GM20000 (cell line): ENCODE measurements at places on chromosomes 7 and 10.

GRCh38 chr7:45224832-45225231, 67.2 kb downstream of the RAMP3 start:
- DNase-seq: no peak

- no peak for DNase-seq
These were observed 242.2 kb downstream of the ARL4A start for GRCh38 chr7:12929476-12930140.

- no peak for DNase-seq
These were observed 337.2 kb upstream of the LRGUK start for GRCh38 chr7:133789974-133790373.

- peak; percentile 34 for DNase-seq
These were observed 36.3 kb upstream of the TOMM7 start for GRCh38 chr7:22858640-22859561.

DNA sequence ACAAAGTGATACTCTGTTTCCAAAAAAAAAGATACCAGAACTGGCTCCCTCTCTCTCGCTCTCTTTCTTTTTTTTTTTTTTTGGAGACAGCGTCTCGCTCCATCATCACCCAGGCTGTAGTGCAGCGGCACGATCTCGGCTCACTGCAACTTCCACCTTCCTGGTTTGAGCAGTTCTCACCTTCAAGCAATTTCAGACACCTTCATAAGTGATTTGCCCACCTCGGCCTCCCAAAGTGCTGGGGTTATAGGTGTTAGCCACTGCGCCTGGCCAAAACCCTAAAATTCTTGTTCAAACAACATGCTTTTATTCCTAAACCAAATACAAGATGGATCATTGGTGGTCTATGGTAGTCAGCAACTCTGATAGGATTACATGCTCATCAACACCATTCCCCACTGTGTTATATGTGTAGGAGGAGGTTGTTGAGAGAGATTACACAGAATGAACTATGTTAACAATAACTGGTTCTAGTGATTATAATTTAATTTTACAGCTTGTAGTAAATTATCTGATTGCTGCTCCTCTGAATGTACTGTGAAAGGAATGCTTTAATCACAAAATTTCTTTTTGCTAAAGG, 15.5 kb downstream of the ACBD5 start:
- DNase-seq: no peak

DNA sequence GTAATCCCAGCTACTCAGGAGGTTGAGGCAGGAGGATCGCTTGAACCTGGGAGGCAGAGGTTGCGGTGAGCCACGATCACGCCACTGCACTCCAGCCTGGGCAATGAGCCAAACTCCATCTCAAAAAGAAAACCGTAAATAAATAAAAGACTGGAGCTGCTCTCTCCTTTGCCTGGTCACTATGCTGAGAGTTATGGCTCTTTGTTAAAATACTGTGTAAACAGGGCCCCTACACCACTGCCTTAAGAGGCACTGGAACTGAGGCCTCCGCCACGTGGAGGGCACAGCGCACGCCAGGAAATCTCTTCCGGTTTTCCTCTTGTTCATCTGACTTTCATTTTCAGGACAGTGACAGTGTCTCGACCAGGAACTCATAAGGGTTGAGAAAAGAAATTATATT, 123.3 kb downstream of the PAXIP1 start:
- DNase-seq: no peak

DNA sequence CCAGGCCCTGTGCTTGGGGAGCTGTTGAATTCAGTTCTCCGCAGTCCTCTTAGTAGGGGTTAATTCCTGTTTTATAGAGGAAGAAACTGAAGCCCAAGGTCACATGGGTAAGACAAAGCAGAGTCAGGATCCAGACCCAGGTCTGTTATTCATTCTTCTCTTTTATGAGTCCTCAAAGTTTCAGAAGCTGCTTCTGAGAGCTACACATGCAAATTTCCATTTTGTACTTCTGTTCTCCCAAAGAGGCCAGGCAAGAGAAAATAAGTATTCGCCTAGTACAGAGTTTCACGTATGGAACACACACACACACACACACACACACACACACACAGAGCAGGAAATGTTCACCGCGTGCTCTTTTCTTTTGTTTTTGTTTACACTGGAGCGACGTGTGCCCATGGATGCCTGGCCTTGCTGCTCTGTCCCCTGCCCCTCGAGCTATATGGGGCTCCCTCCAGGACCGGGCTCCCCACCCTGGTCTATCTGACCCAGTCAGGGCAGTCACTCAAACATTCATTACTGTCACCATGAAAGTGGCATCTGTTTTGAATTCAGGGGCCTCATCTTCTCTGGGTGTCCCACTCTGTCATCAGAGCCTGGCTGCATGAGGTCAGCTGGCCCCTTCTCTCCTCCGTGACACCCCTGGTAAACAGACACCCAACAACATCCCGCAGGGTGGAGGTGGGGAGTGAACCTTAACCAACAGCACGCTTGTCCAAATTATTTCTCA, 84.4 kb downstream of the TNS3 start:
- peak; percentile 62 for DNase-seq

- DNase-seq: no peak
These were observed 29.1 kb downstream of the MCU start for GRCh38 chr10:72720814-72721660.

DNA sequence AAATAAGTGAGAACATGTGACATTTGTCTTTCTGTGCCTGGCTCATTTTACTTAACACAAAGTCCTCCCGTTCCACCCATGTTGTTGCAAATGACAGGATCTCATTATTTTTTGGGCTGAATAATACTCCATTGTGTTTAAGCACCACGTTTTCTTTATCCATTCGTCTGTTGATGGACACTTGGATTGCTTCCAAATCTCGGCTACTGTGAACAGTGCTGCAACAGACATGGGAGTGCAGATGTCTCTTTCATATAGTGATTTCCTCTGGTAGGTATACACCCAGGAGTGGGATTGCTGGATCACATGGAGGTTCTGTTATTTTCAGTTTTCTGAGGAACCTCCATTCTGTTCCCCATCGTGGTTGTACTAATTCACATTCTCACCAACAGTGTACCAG, 264.4 kb upstream of the GALNT17 start:
- no peak for DNase-seq

DNA sequence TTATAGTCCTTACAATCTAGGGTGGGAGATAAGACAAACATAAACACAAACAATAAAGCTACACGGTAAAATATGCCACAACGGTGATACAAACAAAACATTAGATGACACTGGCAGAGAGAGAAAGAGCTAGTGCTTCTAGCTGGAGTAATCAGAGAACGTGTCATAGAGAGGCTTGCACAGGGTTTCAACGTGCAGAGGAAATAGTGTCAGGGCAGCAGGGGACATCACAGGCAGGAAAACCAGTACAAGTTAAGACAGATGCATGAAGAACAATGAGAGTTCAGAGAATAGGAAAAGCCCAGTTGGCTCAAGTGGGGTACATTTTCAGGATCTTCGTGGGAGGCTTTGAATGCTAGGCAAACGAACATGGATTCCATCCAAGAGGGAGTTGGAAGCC, 91.4 kb downstream of the ZNF438 start:
- DNase-seq: no peak

DNA sequence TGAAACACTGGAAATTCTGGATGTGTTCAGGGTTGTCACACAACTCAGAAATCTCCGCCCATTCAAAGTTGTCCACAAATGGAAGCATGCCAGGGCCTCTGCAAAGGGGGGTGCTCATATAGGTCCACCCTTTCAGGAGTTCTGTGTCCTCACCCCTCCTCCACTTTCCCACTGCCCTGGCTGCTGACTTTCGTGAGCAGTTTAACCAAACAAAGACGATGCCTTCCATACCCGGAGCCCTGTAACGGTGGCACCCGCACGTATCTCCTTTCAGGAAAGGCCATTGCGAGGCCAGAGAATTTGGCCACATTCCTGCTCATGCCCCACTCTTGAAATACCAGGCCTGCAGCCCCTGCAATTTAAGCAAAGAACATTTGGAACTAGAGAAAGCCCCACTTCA, 1.4 kb downstream of the CPXM2 start:
- no peak for DNase-seq

DNA sequence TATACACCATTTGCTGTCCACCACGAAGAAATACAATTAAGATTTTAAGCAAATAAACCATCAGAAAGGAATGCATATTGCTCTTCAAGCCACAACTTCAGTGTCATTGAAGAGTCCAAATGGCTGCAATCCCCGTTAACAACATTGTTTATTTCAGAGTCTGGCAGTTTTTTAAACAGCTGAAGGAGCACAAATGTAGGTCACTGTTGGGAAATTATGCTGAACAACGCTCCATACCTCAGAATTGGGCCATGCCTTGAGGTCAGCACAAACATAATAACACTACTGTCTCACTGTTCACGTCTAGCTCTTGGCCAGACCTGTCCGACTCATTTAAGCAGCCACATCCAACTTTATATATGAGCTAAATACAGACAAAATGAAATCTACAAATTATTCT, 453.9 kb upstream of the GHITM start:
- DNase-seq: no peak

- DNase-seq: no peak
These were observed 290.0 kb upstream of the MKI67 start for GRCh38 chr10:128416231-128416630.

- peak; percentile 4 for DNase-seq
These were observed 70.9 kb downstream of the MYL10 start for GRCh38 chr7:101557978-101558741.

DNA sequence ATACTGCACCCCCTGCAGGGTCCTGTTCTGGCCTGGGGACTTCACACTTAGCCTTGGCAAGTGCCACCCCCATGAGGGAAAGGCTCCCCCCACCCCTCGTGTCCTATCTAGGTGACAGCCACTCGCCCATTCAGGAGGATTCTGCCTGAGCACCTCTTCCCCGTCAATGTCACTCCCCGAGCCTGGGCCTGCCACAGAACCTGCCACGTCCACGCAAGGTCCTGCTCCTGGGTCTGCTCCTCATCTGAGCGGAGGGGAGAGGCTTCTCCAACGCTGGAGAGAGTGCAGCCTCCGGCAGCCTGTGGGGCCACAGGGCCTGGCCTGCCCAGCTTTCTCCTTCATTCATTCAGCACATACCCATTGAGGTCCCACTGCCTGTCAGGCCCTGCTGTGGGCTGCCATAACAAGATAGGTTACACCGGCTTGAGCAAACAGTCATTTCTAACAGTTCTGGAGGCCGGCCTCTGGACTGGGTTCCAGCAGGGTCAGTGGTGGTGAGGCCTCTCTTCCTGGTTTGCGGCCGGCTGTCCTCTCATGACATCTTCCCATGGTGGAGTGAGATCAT, 92.0 kb upstream of the RET start:
- DNase-seq: no peak

GRCh38 chr7:157263156-157263555, 73.6 kb upstream of the DNAJB6 start:
- no peak for DNase-seq

GRCh38 chr10:70250961-70251680, 17.9 kb upstream of the PPA1 start:
- no peak for DNase-seq

- DNase-seq: no peak
These were observed 38.8 kb upstream of the DNAH11 start for GRCh38 chr7:21504021-21504420.

GRCh38 chr7:50397320-50397970, 52.7 kb downstream of the FIGNL1 start:
- DNase-seq: peak; percentile 68

GRCh38 chr7:94129443-94130140, 125.4 kb upstream of the BET1 start:
- DNase-seq: no peak
